ENCODE measurements at places on chromosomes 3 and 15.

- DNase-seq, result no peak
These were observed 703.3 kb upstream of the LMCD1 start for GRCh38 chr3:7798276-7798675.

DNA sequence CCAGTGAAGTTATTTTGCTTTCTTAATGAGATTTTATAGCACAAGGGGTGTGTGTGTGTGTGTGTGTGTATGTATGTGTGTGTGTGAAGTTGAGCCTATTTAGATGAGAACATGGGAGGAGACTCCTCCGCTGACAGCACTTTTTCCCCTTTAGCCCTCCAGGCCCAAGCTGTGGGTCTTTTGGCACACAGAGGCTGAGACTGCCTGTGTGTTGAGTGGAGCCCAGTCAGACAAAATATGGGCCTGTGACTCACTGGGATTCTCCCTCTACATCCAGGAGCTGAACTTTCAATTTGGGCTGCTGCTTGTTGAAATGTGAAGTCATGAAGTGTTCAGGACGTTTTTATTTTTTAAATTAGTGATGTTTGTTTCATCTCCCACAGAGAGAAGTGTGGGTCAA, 108.0 kb downstream of the MFSD1 start:
- no peak for DNase-seq

DNA sequence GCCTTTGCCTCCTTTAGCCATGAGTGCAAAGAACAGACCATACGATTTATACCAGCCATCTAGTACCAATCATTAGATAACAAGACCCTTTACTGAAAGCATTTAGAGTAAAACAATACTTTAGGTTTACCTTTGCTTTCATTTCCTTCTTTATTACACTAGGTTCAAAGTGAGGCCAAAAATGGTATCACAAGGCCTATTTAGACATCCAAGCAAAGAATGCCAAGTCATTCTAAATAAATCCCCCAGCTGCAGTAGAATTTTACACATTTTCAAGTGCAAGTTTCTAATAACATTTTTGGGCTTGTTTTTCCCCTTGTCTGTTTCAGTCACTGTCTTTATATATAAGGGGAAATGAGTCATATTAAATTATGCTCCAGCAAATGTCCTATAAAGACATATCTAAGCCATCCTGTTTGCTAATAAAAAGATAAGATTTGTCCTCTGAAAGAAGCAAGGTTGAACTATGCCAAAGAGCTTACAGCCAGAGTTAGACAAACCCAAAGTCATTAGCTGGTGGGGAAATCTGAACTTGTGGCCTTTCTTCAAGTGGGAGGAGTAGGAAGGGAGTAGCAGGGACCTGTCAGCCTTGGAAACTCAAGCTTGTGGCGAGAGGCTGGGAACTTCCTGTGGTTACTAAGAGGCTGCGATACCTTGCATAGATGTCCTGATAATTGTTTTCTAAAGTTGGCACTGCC, 232.7 kb downstream of the MECOM start:
- DNase-seq, result no peak

- DNase-seq, result no peak
These were observed 22.3 kb downstream of the RNU5B-1 start for GRCh38 chr15:65326818-65327217.

DNA sequence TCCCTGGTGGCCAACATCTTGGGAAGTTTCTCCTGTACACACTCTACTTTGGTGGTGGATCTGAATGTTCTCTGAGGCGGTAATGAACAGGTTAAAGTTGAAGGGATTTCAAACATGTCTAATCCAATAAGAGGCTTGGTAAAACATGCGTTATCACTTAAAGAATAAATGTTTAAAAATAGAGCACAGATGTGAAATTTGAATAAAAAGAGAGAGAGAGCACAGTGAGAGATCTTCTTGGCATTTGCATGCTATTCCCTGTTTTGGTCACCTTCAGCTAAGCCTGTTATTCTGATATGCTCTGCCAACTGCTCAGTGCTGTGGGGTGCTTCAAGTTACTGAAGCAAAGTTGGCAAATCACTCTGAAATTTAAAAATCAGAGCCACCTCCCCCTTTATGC, 237.7 kb upstream of the WNT5A start:
- no peak for DNase-seq

- no peak for DNase-seq
These were observed 60.8 kb upstream of the GOLIM4 start for GRCh38 chr3:168156479-168156878.

DNA sequence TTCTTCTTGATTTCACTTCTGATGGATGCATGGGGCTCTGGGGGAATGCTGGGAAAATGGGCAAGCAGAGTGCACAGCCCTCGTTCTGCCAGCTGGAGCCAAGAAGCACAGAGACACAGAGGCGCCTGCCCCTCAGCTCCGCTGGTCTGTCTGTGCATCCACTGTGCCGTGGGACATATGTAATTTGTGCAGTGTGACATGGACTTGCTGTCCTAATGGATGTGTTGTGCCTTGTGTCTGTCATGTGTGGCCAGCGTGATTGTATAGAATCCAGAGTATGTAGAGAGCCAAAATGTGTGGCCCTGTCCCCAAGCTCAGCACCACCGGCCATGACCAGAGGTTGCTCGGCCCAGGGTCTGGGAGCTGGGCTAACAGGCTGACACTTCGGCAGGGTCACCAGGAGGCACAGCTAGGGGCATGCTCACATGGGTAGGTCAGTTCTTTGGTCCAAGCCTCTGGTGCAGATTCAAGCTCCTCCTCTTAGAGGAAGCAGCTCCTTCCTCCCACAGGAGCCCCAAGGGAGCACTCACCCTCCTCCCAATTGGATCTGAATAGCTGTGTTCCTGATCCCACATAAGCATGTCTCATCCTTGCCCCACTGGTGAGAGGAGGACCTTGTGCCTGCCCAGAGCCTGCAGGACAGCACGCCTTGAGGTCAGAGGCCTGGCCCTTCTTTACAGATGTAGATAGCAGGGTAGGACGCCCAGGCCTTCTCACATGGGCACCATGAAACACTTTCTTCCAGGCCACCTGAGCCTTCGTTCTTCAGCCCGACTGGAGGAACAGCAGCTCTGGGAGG, 100.8 kb upstream of the ABHD17C start:
- DNase-seq, result no peak

DNA sequence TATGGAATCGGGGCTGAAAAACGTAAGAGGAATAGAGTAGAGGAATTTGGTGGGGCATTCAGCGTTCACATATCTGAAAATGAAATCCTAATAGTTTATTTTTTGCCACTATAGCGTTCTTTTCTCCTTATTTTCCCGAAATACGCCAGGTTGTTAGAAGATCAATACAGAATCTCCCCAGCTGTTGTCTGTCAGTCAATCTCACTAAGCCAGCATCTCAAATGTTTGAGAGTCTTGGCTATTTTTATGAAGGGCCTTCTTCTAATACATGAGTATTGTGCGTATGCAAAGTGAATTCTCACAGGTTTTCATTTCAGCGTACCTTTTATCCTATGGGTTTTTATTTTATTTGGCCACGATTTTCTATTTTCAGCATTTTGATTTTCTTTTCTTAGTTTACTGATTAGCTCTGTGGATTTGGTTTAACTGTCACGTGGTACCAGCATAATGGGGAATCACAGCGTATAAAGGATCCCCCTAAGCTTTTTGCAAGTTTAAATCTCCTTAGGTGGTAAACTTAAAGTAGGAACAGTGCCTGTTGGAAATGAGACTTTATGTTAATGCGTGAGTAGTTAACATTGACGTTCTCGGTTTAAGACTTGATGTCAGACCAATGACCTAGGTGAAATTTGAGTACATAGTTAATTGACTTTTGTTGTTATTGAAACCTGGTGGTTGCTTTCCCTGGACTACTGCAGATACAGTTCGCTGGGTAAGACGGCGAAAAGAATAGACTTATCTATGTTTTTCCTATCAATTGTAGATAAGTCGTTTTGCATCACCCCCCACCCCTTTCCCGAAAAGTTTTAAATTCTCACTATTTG, 1.3 kb downstream of the FXR1 start:
- no peak for DNase-seq

DNA sequence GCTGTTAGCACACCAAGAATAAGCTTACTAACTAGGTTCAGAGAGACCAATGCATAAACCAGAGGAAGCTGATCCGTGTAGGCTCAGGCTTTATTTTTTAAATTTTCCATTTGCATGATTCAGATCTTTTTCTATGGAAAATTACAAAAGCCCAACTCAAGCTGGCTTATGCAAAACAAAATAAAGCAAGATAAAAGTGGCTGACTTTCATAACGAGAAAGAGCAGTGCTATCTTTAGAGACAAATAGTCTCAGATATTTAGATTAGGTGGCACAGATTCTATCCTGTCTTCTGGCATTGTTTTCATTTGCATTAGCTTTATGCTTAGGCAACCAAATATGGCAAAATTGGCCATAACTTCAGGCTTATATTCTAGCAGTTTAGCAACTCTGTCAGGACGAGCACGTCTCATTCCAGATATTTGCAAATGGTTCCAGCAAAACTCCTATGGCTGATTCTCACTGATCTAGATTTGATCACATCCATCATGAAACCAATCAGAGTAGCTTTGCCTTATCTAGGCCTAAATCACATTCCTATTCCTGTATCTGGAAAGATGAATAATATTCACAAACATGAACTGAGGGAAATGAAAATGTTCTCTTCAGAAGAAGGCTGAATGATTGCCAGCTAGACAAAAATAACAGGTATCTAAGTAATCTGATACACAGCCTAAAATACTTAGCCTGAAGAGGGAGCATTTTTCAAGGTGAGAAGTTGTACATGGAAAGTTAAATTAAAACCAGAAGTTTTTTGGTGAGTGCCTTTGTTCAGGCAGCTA, 216.4 kb upstream of the DPPA4 start:
- no peak for DNase-seq
